Activated CD4-positive, alpha-beta T cell treated with anti-CD3 and anti-CD28 coated beads, Interleukin-2, amount 10 ng/mL, durations not matched to agents 7 days and 5 days (primary cell): ENCODE measurements at places on chromosomes 2 and 18.

DNA sequence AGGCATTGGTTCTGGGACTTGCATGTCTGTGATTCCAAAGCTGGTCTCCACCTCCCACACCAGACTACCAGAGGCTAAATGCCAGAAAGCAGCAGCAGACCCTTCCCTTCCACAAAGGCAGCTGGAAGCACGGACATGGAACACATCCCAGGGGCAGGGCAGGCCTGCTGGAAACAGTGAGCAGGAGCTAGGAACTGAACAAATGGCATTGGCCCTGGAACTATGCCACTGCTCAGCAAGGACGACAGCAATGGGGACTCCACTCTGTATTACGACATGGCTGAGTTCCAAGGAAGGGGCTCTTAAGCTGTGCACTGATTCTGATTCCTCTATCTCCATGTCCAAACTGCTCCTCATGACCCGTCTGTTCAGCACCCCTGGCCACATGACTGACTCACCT lies 77.8 kb upstream of the TFCP2L1 start:
- no peak for DNase-seq

- no peak for DNase-seq
Observed at GRCh38 chr2:177588671-177589070, 196.1 kb downstream of the AGPS start.

- DNase-seq = no peak
Observed at GRCh38 chr18:59387687-59388565, 28.9 kb upstream of the LMAN1 start.

- DNase-seq = no peak
Observed at GRCh38 chr2:38509314-38509946, 93.3 kb downstream of the HNRNPLL start.
